ENCODE measurements at places on chromosomes 11 and 22.

GRCh38 chr11:115290479-115290878 is 213.7 kb downstream of the CADM1 start:
- no peak for DNase-seq

GRCh38 chr11:122398167-122398566 is 257.4 kb upstream of the UBASH3B start:
- no peak for DNase-seq

DNA sequence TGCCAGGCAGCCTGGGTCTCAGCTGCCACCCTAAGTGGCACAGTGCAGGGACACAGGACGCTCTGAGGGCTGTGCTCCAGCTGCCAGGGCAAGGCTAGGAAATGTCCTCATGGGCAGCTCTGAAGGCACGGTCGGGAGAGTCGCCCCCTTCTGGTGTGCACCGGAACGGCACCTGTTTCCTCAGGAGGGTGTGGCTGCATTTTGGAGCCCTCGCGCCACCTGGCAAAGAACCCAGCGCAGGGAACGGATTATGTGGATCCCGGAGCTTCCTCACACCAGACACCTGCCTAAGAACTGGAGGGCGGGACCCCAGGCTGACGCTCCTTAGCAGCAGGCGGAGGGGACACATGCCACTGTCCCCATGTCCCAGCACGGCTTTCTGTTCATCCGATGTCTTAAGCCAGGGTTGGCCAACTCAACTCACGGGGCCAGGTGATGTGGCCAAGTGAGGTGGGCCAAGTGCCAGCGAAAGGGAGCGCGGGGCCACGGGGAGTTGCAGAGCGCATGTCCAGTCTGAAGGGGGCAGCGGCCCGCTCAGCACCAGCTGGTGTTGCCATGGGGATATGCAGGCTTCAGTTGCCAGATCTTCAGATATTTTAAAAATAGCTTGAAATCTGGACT is 5.1 kb upstream of the SLC22A8 start:
- peak; percentile 44 for DNase-seq

- DNase-seq, result no peak
These were observed 32.2 kb downstream of the C11orf91 start for GRCh38 chr11:33668468-33668825.

DNA sequence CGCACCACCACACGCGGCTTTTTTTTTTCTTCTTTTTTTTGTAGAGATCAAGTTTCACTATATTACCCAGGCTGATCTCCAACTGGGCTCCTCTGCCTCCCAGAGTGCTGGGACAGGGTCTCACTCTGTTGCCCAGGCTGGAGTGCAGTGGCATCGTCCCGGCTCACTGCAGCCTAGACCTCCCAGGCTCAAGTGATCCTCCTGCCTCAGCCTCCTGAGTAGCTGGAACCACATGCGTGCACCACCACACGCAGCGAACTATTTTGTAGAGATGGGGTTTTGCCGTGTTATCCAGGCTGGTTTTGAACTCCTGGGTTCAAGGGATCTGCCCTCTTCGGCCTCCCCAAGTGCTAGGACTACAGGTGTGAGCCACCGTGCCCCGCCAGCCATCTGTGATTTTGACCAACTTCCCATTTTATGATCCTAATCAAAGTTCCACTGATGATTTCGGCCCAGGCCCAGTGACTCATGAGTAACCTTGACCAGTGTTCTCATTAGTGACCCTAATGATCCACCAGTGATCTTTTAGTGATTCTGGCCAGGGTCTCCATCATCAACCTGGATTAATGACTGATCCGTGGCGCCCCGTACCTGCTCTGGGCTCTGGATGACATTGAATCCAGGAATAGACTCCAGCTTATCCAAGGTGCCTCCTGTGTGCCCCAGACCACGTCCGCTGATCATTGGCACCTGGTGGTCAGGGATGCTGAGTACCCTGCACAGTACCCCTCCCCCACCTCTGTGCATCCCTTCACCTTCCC is 1.7 kb downstream of the TYMP start:
- DNase-seq, result no peak

- no peak for DNase-seq
These were observed 1.8 kb downstream of the PGGHG start for GRCh38 chr11:290621-291231.

GRCh38 chr11:131146827-131147490 is 223.5 kb upstream of the NTM start:
- DNase-seq, result no peak
